Thoracic aorta (tissue), 2 donors: ENCODE measurements at places on chromosomes 7 and 10. TPM values are rescaled to one million over a fixed set of nuclear protein-coding genes. Genes with fewer than 3 reads are reported as not detected.

ATE1 gene
- 14.8 TPM for total RNA-seq

DNA sequence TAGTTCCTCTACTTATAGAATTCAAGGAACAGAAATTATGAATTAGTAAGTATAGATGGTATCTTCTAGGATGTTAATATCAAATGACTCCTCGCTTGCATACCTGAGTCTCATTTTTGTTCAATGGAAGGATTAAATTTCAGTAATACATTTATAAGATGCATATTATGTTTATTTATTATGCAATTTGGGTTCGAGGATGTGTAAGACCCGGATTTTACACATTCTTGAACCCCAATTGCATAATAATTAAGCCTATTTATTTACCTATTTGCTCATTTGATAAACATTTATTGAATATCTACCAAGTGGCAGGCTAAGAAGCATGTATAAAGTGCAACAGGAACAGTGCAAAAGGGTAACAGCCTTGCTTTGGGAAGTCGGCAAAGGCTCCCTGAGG lies 52.6 kb downstream of the ICA1 start:
- no peak for DNase-seq

GRCh38 chr10:100738055-100738827 lies 7.1 kb upstream of the PAX2 start:
- DNase-seq, result no peak

DNA sequence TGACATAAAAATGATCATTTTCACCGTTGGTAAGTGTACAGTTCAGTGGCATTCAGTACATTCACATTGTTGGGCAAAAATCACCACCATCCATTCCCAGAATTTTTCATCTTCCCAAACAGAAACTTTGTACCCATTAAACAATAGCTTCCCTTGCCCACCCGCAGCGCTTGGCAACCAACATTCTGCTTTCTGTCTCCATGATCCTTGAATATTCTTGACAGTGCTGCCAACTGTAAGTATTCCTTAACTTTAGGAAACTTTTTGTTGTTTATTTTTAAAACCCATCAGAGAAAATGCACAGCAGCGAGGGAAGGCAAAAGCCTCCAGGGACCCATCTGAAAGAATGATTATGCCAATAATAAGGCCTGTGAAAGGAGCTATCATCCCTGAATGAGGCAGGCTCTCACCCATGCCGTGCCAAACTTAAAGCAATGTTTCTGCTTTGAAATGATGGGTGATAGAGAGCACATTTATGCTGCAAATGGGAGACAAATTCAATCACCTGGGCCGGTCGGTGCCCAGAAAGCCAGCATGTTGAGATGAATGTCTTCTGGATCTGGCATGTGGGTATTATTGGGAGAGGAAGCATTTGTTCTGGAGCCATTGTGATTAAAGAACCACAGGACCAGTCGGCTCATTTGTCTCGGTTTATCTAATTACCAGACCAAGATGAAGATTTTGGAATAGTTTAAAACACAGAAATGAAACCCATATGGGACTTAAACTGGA lies 202.1 kb upstream of the NPVF start:
- no peak for DNase-seq

DNA sequence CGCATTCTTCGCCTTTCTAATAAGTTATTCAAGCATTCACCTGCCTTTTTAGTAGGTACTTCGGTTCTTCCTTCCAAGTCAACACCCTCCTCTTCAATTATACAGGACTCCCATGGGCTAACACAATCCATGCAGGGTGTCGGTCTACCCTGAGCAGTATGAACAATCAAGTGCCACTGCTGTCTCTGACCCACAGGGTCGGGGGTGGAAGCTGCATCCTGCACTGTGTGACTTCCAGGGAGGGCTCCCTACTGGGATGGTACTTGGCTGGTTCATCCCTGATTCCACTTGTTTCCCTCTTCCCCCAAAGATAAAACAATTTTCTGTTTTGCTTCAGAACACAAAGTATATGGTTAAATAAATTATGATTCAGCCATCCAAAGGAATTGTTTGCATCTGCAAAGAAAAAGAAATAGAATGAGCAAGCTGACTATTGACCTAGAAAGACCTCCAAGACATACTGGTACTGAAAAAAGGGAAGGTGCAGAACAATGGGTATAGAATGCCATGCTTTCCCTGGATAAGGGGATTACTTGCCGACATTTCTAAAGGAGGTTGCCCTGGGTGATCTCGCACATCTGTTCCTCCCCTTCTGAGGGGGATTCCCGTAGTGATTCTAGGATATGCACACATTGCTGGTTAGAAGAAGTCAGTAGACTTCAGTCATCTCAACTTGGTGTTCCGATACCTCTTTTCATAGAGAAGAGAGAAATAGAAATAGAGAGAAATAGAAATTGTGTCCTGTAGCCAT lies 89.1 kb upstream of the AGR3 start:
- no peak for DNase-seq

- no peak for DNase-seq
Measured at GRCh38 chr10:123236126-123236525, 81.9 kb downstream of the BUB3 start.

DNA sequence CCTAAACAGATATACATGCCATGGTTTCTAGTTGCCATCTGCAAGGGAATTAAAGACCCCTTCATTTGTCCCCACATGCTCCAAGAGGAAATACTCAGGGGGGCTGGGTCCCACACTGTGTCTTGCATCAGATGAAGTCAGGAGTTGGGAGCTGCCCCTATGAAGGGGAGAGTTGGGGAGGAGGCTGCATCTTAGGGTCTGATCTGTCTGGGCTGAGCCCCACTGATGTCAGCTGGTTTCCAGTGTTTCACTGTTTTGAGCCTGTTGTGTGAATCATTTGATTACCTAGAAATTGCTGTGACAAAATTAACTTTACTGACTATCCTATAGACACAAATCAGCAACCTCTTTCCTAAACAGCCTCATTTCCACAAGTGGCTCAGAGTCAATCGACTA lies 4.9 kb upstream of the ADCY1 start:
- no peak for DNase-seq

GRCh38 chr10:124106241-124106879 lies 13.0 kb upstream of the CHST15 start:
- DNase-seq, result no peak

DNA sequence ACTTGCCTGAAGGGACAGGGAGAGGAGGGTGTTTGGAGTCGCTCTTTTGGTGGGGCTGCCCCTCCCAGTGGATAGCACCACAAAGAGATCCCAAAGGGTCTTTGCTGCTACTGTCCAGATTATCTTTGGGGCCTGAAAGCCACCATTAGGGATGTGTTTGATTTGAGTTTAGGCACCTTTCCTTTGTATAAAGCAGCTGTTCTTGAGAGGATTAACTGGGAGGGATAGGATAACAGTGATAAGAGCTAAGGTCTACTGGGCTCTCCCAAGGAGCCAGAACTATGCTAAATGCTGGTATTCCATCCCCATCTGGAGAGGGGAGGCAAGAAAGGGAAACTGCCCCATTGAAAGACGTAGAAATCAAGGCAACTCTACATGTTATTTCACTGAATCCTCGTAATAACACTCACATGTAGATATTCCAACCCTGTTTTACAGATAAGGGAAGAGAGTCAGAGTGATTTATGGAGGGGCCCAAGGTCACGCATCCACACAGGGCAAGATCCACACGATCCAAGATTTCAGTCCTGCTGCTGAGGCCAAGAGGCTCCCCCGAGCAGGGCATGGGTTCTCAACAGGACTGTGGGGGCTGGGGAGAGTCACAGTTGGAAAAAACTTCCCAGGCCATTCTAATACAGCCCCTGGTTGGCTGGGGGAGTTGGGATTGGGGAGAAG lies 11.1 kb upstream of the TCF7L2 start:
- no peak for DNase-seq

GRCh38 chr10:3231951-3232730 lies 59.6 kb upstream of the PITRM1 start:
- DNase-seq, result no peak
